Activated T-cell treated with anti-CD3 and anti-CD28 coated beads for 48 hours (primary cell): ENCODE measurements at places on chromosomes 5 and 9.

- DNase-seq: peak; percentile 11
Measured at GRCh38 chr5:134873494-134873893, 677 bp upstream of the TXNDC15 start.

GRCh38 chr9:85726737-85727136, 15.0 kb downstream of the AGTPBP1 start:
- no peak for DNase-seq

DNA sequence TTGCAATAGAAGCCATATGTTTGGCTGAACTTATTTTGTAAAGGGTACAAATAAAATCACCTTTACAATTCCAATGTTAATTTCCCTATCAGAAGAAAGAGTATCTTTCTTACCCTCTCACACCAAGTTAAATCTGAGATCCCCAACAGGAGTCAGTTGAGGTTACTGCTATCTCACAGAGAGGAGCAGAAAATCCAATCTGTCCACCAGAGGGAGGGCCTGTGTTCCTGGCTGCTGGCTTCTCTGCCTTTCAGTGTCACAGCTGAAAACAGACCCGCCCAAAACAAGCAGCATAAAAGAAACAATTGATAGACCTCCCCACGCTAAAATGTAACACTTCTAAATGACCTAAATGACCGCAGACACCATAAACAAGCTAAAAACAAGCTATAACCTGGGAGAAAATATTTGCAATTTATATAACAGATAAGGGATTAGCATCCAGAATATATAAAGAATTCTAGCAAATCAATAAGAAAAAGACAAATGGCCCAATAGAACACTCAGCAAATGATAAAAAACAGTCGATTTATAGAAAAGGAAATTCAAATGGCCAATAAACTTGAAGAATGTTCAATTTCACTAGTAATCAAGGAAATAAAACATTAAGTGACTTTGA, 24.5 kb upstream of the MVB12B start:
- DNase-seq: no peak

GRCh38 chr5:81638471-81638870, 112.4 kb downstream of the SSBP2 start:
- DNase-seq: no peak

GRCh38 chr5:158462349-158463114, 603.6 kb upstream of the CLINT1 start:
- no peak for DNase-seq

DNA sequence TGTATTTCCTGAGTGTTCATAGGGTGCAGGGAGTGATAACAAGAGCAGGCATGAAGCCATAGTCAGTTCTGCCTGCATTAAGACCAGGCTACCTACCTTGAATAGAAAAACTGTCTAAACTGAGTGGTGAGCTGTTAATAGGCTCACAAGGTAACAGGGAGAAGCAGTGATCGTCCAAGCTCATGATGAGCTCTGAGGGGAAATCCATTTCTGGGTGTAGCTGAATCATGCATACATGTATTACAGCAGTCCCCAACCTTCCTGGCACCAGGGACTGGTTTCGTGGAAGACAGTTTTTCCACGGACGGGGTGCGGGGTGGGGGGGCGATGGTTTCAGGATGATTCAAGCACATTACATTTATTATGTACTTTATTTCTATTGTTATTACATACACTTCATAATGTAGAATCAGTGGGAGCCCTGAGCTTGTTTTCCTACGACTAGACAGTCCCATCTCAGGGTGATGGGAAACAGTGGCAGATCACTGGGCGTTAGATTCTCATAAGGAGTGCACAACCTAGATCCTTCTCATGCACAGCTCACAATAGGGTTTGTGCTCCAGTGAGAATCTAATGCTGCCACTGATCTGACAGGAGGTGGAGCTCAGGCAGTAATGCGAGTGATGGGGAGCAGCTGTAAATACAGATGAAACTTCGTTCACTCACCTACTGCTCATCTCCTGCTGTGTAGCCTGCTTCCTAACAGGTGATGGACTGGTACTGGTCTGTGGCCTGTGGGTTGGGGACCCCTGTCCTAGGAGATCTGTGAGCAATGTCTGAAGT, 100.0 kb upstream of the IL6ST start:
- peak; percentile 58 for DNase-seq

DNA sequence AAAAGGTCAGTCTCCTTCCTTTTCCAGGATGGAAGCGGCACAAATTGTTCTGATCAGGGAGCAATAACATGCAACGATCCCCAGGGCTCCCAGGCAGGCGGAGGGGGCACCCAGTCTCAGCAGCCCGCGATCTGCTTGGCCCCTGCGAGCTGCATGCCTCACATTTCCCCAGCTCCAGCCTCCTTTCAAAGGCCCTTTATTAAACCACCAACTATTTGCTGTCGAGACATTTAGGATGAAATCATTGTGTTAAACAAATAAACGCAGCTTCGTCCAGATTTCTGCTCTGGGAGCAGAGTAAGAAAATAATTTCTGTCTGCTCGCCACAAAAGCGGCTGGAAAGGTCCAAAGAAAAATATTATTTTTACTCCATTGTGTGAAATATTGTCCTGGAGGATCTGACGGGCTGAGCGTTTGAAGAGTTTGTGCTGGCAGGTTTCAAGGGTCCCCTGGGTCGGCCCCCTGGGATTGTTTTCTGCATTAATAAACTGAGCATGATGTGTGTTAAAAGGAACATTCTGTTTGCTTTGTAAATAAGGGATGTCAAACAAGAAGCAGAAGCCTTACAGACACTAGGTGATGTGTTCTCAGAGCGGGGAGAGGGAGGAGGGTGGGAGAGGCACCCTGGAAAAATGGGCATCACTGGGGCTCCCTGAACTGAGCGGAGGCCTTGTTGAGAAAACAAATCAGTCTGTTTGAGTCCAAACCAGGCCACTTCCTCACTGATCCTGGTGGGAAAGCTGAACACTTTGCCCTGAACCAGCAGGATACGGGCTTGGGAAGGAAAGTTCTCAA, 110.1 kb downstream of the FOXD1 start:
- no peak for DNase-seq

- DNase-seq: no peak
Measured at GRCh38 chr5:2861605-2862004, 110.1 kb upstream of the IRX2 start.

- no peak for DNase-seq
Measured at GRCh38 chr5:67037171-67037570, 159.4 kb downstream of the CD180 start.

DNA sequence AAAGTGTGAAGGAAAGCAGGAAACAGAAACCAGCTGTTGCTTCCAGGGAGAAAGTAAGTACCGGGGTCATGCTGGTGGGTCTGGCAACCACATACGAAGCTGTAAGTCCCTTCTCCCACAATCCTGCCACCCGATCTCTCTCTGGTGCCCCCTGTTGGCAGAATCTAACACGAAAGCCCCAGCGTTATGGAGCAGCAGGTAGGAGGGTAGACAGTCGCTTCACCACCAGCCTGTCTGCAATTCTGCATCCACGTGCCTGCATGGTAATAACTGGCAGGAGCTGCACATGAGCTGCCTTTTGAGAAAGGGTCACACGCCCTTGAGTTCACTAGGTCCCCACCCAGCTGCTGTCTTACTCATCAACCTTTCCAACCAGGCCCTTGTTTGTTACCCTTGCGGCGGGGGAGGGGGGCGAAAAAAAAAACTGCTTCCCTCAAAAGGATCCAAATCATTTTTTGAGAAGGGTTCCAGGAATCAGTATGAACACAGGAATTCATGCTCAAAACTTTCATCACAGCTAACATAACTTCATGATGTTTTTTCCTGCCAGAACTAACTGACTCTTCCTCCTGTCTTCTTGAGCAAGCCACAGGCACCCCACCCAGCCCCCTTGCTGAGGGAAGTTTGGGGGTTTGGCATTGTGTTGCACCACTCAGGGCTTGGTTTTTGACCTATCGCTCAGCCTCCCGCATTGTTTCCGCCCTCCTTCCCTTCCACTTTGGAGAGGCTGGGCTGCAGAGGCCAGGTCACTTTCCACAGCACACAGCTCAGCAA, 19.6 kb upstream of the TMEM252 start:
- peak; percentile 47 for DNase-seq

DNA sequence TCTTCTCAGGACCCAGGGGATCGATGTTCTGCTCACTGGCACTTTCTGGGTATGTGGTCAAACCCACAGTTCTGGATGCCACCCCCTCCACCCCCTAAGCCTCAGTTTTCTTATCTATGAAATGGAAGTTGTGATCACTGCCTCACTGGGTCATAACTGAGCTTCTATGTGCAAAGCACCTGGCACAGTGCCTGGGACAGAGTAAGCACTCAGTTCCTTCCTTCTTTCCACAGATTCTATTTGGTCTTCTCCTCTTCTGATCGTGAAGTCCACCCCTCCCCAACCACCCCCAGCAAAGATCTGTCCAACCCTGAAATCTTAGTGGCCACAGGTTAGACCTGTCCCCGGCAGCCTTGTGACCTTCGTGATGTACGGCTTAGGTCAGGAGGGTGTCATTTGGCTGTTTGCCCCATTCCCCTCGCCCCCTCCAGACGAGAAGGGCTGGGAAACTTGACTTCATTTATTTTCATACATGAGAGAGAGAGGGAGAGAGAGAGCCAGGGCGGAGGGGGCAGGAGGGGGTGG, 181.4 kb downstream of the FGF18 start:
- no peak for DNase-seq

GRCh38 chr5:132746954-132747615, at the start of gene CCNI2:
TSS of gene CCNI2 (plus strand) at chr5:132747426. CDS start at chr5:132747496, 70 bp downstream.
- peak; percentile 44 for DNase-seq
